Muscle of back (tissue), 13 donors: ENCODE measurements at places on chromosomes 2 and 18.

DNA sequence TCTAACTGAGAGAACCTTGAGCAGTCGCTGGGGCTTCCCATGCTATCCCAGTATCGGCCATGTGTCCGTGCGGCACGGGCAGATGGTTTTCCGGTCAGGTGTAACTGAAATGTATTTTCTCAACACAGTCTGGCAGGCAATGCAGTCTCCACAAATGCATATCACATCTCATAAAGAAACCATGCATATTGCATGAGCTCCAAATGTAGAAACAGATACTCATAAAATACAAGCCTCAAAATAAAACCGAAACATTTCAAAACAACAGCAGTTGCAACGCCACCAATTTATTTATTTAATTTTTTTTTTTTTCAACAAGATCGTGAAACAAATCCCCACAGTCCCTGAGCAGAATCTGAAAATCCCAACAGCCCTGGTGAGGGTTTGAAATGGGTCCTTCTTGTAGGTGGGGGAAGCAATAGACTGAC, 299.4 kb downstream of the LPIN1 start:
- no peak for DNase-seq

GRCh38 chr2:146048141-146048540, 1528.2 kb upstream of the ZEB2 start:
- DNase-seq: no peak

- DNase-seq: no peak
Measured at GRCh38 chr2:141565597-141565996, 565.2 kb downstream of the LRP1B start.

GRCh38 chr18:7567474-7568425, 634 bp downstream of the PTPRM start:
- peak; percentile 66 for DNase-seq

DNA sequence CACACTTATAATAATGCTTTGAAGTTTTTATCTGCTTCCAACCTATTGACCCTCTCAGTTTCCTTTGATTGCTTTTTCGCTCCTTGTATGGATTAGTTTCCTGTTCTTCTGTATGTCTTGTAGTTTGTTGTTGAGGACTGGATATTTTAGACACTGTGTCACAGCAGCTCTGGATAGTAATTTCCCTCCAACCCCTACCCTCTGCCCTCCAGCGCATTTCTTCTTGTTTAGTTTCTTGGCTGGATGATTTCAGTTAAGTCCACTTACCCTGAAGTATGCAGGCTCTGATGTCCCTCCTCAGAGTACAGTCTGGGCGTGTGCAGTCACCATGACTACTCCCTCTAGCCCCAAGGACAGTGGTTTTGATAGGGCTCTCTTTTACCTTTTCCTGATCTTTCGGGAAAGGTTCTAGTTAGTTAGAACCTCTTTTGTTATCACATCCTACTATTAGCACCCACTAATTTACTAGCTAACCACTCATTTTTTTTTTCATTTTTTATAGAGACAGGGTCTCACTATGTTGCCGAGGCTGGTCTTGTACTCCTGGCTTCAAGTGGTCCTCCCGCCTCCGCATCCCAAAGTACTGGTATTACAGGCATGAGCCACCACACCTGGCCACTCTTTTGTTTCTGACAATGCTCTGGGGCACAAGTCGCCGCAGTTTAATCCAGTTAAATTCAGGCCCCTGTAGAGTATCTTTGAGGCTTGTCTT, 16.3 kb upstream of the LYG1 start:
- DNase-seq: no peak

DNA sequence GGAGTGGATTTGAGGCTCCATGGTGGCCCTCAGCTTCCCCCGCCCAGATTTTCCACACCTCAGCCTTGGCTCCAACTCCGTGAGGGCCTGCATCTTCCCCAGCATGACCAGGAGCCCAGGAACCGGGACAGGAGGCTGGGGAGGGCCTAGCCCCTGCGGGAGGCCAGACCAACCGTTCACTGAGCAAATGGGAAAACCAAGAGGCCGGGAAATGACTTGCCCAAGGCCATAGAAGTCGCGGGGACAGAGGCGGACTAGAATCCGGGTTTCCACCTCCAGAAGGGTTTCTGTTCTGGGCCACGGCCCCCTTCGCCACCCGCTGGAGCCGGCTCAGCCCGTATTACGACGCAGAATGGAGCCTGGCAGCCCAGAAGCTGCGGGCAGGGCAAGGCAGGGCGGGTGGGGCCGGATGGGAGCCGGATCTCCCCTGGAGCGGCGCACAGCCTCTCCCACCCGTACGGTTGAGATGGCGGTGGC, 7.9 kb upstream of the CRYBA2 start:
- DNase-seq: no peak

DNA sequence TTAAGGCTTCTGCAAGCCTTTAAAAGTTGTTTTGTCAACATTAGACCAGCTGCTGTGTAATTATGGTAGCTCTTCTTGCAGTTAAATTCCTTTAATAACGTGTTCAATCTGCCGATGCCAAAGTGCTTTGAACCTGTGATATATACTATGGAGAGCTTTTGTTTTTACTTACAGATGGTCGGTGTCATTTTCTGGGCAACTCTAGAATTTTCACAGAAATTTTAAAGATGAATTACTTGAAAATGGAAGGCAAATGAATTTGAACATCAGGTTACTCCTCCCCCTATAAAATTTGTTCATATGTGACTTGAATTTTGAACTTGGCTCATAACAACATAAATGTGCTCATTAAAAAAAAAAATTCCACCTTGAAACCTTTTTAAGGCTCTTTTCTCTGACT, 23.0 kb downstream of the LYPD6 start:
- DNase-seq: no peak

- DNase-seq: no peak
Measured at GRCh38 chr2:18848646-18849045, 259.3 kb upstream of the NT5C1B start.

DNA sequence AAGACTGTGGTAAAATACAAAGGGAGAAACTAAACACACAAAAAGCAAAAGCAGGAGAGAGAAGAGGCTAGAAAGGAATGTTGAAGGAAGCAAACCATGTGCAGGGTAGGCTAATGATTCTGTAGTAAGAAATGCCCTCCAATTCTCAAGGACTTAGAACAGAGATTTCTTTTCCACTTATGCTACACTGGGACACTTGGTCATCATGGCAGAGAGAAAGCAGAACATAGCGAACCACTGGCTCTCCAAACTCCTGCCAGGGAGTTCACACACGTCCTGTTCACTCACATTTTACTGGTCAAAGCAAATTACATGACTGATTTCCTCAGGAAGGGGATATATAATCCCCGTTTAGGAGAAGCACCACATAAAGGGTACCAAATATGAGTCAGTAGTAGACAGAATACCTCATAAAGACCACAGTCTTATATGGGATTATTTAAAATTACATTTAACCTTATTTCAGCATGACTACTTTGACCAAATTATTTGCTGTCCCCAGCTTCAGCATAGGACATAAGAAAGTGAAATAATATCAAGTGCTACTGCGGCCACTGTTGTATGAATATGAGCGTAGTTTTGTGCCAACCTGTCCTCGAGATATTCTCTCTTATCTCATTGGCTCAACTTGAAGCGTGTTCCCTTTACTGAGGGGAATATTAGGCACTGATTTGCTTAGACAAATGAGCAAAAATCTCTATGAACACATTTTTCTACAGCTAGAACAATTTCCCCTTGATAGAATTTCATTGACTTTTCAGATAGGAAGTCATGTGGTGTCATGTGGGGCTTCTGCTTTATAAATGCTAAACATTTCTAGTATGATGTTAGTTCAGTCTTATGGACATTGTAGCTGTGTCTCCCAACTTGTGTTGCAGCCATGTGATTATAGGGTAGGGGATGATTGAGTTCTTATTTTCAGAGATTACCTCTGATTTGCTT, 81.7 kb downstream of the FAM161A start:
- DNase-seq: no peak

GRCh38 chr2:222548992-222549391, 106.9 kb downstream of the FARSB start:
- DNase-seq: peak; percentile 16

DNA sequence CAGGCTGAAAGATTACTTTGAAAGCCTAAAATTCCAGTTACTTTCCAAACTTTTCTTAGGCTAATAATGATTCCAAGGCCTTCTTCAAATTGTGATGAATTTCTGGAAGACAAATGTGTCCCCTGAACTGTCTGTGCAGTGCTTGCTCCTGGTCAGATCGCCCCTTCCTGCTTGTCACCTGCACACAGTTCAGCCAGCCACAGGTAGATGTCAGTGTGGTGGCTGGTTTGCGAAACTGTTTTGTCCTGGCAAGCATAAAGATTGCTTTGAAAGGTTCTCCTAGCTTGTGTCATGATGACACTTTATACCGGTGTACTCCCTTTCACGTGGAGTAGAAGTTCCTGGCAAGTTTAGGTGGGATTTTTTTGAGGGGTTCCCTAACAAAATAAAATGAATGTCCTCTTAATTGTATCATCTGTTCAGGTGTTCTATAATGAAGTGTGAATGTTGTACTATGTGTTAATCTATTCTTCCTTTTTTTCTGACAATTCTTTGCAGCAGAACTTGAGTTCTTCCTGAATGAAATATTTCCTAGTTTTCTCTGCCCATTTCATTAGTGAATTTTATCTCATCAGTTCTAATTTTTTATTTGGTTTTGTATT, 298.8 kb downstream of the ZNF407 start:
- DNase-seq: no peak

DNA sequence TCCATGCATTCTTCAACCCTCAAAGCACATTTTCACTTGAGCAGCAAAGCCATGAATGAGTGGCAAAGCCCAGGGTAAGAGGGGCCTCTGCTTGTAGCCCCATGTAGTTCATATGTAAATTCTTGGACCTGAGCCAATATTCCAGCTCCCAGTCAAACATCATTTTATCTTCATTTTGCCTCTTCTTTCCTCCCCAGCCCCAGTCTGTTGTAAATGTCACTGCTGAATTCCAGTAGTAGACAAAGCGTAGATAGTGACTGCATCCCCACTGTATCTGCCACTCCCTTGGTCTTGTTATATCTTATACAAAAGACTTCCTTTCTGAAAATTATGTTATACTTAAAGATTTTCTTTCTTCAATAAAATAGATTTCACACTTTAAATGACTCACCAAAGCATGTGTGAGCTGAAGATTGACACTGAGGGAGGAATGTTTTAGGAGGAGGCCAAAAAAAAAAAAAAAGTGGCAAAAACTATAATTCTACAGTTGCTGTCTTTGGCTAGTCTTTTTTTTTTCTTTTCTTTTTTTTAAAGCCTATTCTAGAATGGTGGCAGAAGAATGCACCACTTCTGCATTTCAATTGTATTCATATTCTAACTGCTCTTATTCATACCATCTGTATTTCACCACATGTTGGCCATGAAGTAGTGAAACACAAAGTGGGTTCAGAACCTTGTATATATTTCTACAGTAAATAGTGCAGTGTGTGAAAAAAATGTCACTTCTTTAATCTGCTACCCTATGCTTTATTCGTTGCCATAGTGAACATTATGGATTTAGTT, 306.1 kb downstream of the CPS1 start:
- peak; percentile 1 for DNase-seq

- peak; percentile 54 for DNase-seq
Measured at GRCh38 chr2:69576880-69577279, 66.7 kb downstream of the AAK1 start.

DNA sequence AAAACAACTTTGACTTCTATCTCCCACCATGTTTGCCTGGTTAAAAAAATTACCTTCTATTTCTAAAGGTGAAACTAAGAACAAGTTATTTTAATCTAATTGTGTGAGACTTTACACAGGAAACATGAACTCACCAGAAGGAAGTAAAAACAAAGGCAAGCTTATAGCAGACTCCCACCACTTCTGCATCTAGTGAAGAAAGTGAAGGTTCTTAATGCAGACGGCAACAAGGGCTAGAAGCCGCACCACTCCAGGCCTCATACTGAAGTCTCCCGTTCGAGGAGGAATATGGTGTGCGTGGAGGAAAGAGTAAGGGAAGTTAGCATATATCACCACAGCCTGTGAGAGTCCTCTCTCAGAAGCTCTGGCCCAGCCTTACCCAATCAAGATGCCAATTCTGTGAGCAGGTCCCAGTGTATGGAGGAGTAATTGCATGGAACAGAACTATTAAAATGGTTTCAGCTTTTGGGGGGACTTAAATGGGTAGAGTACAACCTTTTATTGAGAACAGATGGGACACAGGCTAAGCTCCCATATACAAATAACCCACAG, 958.7 kb downstream of the BCL11A start:
- no peak for DNase-seq

DNA sequence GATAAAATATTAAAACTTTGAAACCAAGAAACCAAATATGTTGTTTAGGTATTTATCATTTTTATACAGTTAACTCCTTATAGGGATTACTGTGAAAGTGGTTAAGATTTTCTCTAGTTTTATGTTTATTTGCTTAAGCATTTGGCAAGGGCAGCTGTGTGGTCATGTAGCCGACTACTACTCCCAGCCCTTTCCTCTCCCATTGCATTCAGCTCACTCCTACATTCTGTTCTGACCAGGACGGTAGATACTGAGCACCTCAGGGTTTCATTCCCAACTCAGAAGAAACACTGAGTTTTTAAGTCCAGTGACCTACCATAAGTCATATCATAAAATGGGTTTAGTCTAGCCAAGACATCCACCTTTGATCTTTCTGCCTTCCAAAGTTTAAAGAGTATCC, 19.8 kb downstream of the FZD5 start:
- DNase-seq: no peak

DNA sequence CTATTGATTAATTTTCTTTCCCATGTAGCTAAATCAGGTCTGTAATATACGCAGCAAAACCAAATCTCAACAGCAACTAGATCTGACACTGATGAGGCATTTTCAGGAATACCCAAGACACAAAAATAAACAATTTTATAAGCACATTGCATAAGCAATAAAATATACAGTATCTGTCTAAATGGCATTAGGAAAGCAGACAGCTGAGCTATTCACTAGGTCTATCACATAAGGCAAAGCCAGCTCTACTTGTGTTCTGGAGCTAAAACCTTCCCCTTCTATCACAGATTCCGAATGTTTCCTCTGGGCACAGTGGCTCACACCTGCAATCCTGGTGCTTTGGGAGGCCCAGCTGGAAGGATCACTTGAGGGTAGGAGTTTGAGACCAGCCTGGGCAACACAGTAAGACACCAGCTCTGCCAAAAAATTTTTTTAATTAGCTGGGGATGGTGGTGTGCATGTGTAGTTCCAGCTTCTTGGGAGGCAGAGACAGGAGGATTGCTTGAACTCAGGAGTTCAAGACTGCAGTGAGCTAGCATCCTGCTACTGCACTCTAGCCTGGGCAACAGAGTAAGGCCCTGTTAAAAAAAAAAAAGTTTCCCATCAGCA, 21.1 kb downstream of the PTPN2 start:
- no peak for DNase-seq

DNA sequence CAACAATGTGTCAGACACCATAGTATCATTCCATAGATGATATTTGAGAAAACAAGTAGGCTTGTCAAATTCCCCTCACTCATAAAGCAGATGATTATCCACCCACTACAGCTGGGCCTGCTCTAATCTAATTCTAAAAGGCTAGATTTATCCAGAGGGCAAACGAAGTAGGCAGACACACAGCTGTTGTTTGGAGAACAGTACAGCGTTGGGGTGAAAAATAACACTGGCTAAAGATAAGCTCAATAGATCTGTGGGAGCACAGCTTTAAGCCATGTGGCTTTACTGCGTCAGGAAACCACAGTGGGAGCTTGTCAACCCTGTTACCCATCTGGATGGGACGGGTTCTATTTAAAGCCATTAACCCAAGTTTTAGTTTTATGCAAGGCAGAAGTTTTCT, 48.9 kb upstream of the COBLL1 start:
- DNase-seq: no peak
